ENCODE measurements at places on chromosomes 4 and X.

DNA sequence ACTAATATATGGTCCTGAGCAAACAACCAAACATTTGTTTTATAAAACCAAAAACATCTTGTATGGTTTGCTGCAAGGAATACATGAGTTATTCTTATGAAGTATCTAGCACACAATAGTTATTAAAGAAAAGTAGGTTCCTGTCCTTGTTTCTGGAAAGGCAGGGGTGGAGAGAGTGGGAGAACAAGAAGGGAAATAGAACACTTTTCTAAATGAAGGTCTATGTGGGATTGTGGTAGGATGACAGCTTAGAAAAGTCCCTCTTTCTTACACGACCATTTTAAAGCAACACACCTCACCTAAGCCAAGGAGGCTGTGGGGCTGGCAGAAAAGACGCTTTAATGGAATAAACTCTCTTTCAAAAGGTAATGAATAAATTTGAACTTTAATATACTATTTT, 164.6 kb downstream of the ARAP2 start:
- no peak for DNase-seq

DNA sequence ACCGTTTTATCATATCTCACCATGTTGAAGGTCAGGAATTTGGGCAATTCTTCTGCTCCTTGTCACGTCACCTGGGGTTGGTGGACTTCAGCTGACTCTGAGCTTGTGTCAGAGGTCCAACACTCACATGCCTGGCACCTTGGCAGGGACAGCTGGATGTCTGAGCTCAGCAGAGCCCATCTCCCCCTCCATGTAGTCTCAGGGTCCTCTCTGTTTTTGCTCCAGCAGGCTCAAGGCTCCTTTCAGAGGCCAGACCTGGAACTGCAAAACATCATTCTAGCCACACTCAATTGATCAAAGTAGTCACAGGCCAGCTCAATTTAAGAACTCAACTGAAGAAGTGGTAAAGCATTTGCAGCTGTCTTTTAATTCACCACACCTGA, 45.4 kb downstream of the EDNRA start:
- DNase-seq: no peak

- DNase-seq: no peak
These were observed 61.0 kb downstream of the CHRNA9 start for GRCh38 chr4:40395908-40396793.

GRCh38 chr4:134610172-134610571, 408.6 kb upstream of the PABPC4L start:
- DNase-seq: no peak

GRCh38 chr4:111204797-111205196, 581.9 kb upstream of the PITX2 start:
- DNase-seq: no peak

DNA sequence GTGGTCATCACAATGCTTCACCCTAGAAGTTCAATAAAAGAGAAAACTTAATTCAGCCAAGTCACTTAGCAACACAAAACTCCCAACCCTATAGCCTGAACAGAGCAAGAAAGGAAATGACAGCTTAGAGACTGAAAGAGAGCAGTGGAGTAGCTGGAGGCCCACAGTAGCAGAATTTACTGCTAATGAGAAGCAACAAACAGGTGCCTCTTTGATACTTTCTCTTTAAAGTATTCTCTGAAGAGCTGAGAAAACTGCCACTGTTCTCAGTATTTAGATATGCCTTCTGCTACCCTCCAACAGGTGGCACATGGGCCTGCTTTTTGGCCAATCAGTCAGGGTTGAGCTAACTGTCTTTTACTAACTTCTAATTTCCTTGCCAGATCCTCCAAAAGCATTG, 240.0 kb downstream of the GPC3 start:
- DNase-seq: no peak

DNA sequence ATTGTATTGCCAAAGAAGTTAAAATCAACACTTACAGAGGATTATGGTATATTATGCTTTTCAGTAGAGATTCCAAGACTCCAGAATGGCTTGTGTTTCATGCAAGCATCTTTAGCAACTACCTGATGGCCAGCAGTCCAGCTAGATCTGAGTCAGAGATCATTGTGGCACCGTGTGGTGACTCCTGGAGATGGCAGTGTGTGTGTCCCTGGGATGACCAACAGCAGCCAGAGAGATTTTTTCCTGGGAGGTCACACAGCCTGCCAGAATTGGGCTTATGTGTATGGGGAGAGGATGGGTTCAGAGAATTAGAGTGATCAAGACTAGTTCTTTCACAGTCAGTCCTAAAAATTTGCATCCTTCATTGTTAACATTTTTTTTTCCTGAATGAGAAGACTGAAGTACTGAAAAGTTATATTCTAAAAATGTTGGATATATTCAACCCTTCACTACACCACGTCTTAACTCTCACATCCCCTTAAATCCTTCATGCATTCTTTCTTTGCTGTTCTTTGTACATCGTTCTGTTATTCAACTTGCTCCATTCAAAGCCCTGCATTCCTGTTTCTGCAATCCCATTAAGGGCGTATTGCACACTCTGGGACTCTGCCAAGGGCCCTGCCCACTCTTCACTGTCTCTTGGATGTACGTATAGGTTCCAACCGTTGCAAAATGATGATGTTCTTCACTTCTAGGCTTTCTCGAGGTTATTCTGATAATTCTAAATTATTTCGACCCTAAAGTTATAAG, 12.4 kb downstream of the TENM3 start:
- no peak for DNase-seq

GRCh38 chr4:94349193-94349592, 6.6 kb upstream of the HPGDS start:
- no peak for DNase-seq

GRCh38 chrX:53939127-53939526, 105.1 kb downstream of the PHF8 start:
- DNase-seq: no peak

DNA sequence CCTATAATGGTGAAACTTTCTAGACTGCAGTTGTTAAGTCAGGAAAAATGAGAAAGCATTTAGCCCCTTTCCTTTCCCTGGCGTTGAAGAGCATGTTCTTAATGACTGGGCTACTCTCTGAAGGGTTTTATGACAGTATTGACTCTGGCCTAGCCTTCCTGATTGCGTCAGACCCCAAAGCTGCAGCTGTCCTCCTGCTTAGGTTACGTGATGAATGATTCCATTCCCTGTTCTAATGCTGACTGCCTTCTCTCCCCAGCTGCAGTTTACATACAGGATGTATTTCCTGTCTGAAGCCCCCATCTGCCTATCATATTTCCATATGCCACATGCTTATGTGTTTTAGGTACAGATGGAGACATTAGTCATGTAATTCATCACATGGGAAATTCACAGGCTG, 105.8 kb upstream of the EGFL6 start:
- DNase-seq: no peak

DNA sequence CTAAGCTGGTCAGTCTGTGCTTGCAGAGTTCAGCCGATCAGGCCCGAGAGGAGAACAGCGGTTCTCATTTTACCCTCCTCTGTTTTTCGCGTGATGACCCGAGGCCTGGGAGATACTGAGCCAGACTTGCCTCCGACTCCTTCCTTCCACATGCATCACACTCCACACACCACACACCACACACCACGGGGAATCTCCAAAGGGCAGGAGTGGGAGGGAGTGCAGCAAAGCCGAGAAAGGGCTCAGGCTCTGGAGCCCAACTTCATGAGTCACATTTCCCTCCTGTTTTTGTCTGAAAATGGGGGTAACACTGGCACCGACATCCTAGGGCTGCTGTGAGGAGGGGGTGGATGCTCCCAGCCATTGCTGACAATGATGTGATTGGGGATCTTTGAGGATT, 38.9 kb downstream of the TKTL1 start:
- no peak for DNase-seq

- DNase-seq: no peak
These were observed 623.8 kb upstream of the DIPK2B start for GRCh38 chrX:45824471-45824870.

DNA sequence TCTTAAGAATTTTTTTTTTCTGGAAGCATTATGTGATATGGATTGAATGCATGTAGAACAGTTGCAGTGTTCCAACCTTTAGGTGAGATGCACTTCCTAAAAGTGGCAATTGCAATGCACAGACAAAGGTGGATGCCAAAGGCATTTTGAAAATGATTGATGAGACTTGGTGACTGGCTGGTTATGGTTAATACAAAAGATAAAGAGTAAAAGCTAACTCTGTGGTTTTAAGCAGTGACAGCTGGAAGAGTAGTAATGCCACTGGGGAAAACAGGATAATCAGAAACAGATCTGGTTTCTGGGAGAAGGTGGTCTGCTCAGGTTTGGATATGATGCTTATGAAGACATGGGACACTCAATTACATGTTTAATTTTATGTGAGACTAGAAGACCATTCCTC, 345.6 kb downstream of the RPA4 start:
- DNase-seq: no peak

DNA sequence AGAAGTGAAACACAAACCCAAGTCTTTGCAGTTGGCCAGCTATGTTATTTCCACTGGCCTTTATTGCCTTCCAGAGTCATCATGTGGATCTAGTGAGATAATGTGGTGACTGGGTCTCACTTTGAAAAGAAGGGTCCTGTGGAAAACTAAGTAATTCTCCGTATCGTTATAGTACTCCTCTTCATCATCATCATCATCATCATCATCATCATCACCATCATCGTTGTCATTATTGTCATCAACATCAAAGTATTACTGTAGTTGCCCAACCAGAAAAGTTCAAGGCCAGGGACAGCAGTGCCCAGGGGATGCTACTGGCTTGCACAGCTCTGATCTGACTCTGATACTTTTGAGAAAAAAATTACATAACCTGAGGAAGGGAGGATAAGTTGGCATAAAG, 295.6 kb upstream of the F9 start:
- DNase-seq: no peak

DNA sequence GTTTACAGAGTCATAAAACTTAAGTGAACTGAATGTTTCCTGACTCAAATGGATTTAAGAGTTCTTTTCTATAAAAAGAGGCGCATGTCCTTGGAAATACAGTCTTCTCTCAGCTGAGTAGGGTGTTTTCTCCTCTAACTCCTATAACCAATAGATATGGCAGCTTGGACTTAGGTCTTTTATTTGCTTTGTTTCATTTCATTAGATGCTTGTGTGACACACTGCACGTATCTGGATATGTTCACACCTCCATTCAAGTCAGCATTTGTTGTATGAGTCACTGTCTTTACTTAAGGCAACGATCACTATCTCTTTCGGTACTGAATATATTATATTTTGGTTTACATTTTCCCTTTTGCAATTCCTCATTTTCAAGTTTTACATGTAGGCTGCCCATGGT, 136.6 kb downstream of the ARSF start:
- DNase-seq: no peak

GRCh38 chr4:67048530-67048929, 496.8 kb downstream of the CENPC start:
- no peak for DNase-seq

GRCh38 chrX:140034916-140035315, 69.6 kb upstream of the CXorf66 start:
- no peak for DNase-seq

GRCh38 chr4:123953566-123953965, 557.0 kb downstream of the SPRY1 start:
- no peak for DNase-seq

DNA sequence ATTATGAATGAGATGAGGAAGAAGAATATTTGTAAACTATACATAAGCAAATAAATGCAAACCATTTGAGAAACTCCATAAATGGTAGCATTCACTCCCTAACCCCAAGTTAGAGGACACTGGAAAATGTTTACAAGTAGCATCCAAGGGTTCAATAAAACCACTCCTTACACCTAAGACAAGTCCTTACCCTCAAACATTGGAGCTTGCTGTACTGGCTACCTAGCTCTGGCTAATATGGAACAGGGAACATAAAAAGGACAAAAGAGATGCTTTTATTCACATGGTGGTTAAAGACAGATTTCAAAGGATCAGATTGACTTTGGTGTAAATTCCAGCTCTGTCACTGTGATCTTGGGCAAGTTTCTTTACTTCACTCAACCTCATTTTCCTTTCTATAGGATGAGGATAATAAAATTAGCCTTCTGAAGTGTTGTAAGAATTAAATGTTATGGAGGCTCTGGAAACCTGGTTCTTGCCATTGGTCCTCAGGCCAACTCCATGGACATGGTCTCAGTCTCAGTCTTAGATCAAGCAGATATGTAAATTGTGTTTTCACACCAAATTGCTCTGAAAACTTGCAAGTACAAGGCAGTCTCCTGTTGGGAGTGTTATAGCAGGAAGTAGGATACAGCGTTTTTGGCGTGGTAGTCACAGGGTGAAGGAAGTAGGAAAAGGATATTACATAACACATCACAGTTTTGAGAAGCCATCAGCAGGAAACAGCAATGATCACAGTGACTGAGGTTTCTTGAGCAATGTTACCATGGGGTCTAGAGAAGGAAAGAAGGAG, 3.3 kb downstream of the CXCL1 start:
- DNase-seq: no peak

- DNase-seq: no peak
These were observed 368.4 kb downstream of the RPA4 start for GRCh38 chrX:97252111-97252510.

- DNase-seq: no peak
These were observed 35.2 kb downstream of the ARSF start for GRCh38 chrX:3076416-3076991.

GRCh38 chrX:57121816-57122215, 468 bp upstream of the SPIN2B start:
- DNase-seq: no peak

- no peak for DNase-seq
These were observed 37.9 kb downstream of the RAP2C start for GRCh38 chrX:132181364-132181763.

- no peak for DNase-seq
These were observed 6.3 kb downstream of the PRAF2 start for GRCh38 chrX:49067285-49068120.

- no peak for DNase-seq
These were observed 4.7 kb downstream of the MTM1 start for GRCh38 chrX:150573106-150573505.

GRCh38 chr4:170674176-170674575, 584.4 kb upstream of the AADAT start:
- DNase-seq: no peak

- no peak for DNase-seq
These were observed 19.9 kb upstream of the C4orf51 start for GRCh38 chr4:145660064-145660463.

DNA sequence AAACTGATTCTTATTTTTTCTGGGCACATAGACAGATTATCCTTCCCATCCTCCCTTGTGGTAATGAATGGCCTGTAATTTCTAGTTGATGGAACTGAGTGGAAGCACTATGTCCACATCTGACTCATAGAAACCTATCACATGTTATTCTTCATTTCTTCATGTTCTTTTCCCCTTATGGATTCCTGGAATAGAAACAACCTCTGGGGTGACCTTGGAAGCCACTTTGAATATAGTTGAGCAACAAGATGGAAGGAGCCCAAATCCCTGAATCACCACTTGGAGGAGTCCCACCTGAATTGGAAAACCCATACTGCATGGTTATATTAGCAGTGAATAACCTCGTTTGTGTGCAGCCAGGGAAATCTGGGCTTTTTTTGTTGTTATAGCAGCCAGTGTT, 137.8 kb downstream of the MID1IP1 start:
- DNase-seq: no peak

DNA sequence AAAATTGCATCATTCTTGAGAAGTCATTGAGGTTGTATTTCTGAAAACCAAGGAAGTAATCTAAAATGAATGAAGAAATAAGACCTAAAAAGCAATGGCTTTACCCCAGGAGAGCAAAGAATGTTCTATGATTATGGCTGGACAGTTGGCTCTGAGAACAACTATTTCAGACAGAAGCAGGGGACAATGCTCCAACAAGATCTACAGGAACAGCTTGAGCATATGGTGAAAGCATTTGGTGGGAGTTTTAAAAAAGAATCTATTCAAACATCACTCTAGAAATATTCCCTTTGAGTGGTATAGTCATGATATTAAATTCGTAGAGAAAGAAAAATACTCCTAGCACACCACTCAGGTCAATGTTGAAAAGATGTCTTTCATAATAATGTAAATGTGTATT, 26.7 kb downstream of the DYNLT3 start:
- no peak for DNase-seq

Measured in cortex of kidney (tissue), 1 donor.